ENCODE measurements at places on chromosomes 1 and 21. TPM values are rescaled to one million over a fixed set of nuclear protein-coding genes. Genes with fewer than 3 reads are reported as not detected.

DNA sequence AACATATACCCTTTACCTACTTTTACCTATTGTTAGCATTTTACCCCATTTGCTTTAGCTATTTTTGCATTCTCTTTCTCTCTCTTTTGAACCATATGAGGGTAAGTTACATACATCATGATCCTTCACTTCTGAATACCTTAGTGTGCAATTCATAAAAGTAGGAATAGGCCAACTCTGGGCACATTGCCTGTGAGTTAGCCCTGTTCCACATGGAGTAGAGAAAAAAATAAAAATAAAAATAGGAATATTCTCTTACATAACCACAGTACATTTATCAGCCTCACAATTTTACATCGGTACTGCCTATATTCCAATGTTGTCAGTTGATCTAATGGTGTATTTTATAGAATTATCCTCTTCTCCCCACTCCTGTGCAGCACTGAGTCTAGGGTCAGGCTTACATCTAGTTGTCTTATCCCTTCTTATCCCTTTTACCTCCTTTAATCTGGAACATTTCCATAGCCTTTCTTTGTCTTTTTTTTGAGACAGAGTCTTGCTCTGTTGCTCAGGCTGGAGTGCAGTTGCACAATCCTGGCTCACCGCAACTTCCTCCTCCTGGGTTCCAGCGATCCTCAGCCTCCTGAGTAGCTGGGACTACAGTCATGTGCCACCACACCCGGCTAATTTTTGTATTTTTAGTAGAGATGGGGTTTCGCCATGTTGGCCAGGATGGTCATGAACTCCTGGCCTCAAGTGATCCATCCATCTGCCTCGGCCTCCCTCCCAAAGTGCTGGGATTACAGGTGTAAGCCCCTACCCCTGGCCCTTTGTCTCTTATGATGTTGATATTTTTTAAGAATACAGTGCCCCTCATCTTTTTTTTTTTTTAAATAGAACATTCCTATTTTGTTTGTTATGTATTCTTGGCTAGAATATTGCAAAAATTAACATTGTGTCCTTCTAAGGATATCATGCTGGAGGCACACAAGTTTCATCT lies 11.1 kb upstream of the SLC30A1 start:
- peak; percentile 93 for DNase-seq

DNA sequence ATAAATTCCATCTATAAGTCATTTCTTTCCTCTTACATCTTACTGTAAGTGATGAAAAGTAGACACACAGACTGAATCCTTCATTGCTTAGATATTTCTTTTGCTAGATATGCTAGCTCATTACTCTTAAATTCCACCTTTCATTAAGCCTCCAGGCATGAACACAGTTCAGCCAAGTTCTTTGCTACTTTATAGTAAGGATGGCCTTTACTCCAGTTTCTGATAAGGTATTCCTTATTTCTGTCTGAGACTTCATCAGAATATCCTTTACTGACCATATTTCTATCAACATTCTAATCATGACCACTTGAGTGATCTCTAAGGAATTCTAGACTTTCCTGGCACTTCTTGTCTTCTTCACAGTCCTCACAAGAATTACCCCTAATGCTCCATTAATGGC lies 191.7 kb upstream of the KCTD3 start:
- DNase-seq: no peak

GRCh38 chr1:41728403-41729202 lies 190.1 kb downstream of the HIVEP3 start:
- peak; percentile 53 for DNase-seq

Gene MYOG
- total RNA-seq: not detected

Gene AADACL4
- not detected for total RNA-seq

DNA sequence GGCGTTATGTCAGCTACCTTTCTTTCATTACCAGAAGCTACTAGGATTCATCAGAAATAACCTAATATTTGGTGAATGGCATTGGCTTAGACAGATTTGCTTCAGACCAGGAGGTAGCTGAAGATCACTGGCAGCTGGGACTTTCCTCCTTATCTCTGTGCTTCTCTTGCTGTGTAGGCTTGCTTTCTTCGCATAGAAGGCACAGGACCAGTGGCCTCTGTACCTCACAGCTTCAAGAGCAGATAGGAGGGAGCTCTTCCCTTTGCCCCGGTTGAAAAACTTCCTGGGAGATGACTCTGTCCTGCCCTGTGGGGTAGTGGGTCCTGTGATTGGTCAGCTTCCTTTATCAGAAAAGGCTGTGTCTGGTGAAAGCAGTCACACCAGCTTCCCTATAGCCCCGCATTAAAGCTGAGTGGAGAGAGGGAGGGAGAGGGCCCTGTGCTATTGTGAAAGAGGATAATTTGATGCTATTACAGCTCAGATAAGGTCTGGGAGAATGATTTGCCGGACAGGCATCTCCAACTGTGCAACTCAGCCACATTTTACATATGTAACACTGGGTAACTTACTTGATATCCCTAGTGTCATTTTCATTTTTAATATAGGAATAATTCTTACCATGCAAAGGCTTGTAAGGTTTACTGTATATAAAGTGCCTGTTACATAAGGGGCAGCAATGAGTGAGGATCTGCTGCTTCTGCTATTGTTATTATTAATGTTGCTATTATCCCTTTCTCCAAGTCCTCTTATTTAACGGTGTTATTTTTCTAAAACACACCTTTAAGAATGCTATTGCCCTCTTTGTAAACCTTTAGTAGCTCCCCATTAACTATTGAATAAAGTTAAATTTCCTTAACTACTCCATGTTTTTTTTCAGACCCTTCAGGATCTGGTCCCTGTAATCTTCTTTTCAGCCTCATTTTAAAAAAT lies 31.6 kb downstream of the OSBPL9 start:
- DNase-seq: peak; percentile 96

Gene GJB5
- total RNA-seq: not detected

Gene NIBAN1
- 58.9 TPM for total RNA-seq

DNA sequence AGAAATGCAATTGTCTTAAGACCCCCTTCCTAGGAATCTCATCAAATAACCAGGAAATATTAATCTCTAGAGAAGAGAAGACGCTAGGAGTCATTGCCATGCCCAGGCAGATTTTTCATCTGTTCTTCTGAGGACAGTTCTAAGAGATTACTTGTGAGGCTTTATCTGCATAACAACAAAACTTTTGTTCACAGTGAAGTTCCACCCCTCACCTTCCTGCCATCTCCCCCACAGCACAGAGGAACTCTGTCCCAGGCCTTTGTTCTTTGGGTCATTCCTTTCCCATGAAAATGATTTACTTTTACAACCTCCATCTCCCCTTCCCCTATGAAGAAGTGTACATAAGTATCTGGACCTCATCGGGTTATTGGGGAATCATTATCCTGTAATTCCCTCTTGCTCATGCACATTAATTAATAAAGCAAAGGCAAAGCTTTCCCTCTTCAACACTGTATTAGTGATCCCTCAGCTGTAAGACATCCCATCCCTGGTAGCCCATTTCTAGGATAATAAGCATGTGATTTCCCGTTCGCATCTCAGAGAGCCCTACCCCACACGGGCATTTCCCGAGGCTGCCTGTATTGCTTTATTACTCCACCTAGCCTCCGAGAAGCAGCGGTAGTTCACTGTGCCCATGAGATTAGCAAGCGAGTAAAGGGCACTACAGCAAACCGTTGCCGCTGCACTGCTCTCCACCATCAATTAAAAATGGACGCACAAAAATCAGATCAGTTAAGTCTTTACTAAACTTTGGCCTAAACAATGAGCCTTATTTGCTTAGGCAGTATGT lies 384.4 kb upstream of the CAMK1G start:
- no peak for DNase-seq

GRCh38 chr1:208159555-208160258 lies 84.5 kb downstream of the PLXNA2 start:
- peak; percentile 78 for DNase-seq

Gene MDM4
- total RNA-seq: 32.4 TPM

- DNase-seq: peak; percentile 86
Measured at GRCh38 chr1:111769517-111770146, 13.9 kb downstream of the DDX20 start.

Gene CASQ2
- not detected for total RNA-seq

Gene HRNR
- not detected for total RNA-seq

GRCh38 chr1:241180569-241180968 lies 176.4 kb downstream of the RGS7 start:
- no peak for DNase-seq

- DNase-seq: no peak
Measured at GRCh38 chr1:97304366-97304765, 582.8 kb downstream of the PTBP2 start.

DNA sequence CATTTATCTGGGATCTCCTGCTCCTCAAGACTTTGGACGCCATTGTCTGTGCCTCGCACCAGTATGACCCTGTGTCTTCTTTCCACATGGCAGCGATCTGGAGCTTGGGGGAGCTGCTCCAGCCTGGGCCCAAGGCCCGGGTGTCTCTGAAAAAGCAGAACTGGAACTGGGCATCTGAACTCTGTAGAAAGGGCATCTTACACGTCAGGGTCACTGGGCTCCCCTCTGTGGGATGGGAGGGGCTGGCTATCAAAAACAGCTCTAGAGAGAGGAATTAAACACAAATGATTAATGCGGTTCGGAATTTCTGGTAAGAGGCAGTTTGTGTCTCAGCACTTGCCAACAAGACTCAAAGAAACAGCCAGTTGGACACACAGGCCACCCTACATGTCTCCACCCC lies 16.1 kb downstream of the FCRL1 start:
- DNase-seq: no peak

- peak; percentile 80 for DNase-seq
Measured at GRCh38 chr21:32257962-32258785, 20.7 kb downstream of the MIS18A start.

GRCh38 chr1:179586107-179586823 lies 5.4 kb upstream of the TDRD5 start:
- peak; percentile 3 for DNase-seq

DNA sequence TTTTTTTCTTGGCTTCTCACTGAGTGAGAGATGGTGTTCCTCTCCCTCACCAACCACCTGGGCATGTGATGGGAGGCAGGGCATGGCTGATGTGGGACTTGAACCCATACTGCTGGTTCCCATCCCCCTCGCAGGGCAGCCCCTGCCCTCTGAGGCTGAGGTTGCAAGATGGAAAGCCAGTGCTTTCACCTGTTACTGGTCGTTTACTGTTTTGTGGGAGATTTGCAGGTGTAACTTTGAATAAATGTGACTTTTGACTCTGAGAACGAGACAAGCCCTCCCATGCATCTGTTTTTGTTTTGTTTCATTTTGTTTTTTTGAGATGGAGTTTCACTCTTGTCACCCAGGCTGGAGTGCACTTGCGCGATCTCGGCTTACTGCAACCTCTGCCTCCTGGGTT lies 21.6 kb downstream of the C1orf167 start:
- DNase-seq: no peak

DNA sequence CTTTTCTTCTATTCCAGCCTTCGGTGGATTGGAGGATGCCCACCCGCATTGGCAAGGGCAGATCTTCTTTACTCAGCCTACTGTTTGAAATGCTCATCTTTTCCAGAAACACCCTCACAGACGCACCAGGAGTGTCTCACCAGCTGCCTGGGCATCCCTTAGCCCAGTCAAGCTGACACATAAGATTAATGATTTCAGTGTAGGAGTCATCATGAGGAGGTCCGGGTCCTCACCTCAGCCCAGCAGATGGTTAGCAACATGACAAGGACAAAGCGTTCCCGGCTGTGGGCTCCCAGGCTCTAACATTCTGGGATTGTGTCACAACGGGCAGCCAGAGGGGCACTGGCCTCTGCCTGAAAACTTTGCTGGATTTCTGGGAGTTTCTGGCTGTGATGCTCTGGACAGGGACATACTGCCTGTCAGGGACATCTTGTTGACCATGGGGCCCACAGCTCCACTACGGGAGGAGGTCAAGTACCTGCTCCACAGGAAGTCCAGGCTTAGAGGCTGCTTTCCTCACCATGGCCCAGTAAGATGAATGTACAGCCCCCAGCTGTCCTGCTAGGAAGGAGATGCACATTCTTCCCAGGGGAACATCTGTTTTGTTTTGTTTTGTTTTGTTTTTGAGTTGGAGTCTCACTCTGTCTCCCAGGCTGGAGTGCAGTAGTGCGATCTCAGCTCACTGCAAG lies 204.0 kb upstream of the COA6 start:
- DNase-seq: no peak

DNA sequence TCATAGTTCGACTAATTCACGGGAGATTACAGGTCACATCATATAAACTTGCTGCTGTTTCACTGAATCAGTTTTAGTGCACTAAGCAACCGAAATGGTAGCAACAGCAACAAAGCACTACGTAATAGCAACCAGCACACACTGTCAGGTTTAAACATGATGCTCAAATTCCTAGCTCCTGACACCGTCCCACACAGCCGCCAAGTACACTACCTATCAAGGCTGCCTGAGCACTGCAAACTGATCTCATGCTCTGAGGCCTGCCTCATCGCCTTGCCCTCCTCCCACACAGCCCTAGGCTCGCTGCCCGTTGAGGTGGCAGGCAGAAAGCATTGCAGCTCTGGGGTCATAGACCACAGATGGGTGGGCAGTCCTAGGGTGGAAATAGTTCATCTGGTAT lies 12.4 kb downstream of the LAMC2 start:
- DNase-seq: peak; percentile 75

Gene STPG1
- 4.2 TPM for total RNA-seq

Gene SYT6
- total RNA-seq: not detected

DNA sequence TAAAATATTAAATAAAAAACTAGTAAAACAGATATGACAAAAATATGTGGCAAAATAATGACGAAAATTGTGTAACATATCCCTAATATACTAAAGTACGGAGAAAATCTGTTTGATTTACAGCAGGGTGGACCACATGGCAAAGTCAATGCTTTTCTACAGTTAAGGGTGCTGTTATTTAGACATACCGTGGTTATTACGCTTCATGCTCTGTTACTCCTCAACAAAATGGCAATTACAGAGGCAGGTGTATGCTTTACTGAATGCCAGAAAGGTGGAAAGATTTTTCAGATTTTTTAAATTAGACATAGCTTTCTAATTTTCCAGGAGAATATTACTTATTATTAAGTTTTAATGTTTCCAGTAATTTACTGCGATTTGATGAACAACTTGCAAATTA lies 343.9 kb upstream of the DPYD start:
- DNase-seq: no peak

DNA sequence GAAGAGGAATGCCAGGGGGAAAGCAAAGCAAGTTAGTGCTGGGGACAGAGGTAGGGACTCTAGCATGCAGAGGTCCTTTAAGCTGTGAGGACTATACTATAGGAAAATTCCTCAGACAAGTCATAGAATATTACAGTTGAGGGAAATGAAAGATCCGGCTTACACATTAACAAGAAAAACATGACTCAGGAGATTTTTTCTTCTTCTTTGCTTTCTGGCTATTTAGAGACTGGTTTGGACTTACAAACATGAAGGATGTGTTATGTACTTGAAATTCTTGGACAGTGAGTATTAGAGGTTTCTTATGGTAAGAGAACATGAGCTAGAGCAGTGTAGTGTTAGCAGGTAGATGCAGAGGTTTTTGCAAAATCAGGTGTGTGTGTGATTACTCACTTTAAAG lies 24.9 kb downstream of the USP25 start:
- DNase-seq: peak; percentile 38

GRCh38 chr1:80158771-80159170 lies 1152.2 kb upstream of the ADGRL4 start:
- DNase-seq: no peak

Gene AQP10
- total RNA-seq: not detected

- no peak for DNase-seq
Measured at GRCh38 chr1:3570066-3570986, 41.0 kb downstream of the MEGF6 start.

Gene BEND5
- total RNA-seq: not detected

- peak; percentile 46 for DNase-seq
Measured at GRCh38 chr1:84834419-84835064, 58.5 kb downstream of the LPAR3 start.

GRCh38 chr1:236515443-236515958 lies 8.3 kb upstream of the LGALS8 start:
- DNase-seq: no peak

Gene SH3BGRL3
- 18.1 TPM for total RNA-seq
